ENCODE measurements at places on chromosomes 7 and 10. TPM values are rescaled to one million over a fixed set of nuclear protein-coding genes. Genes with fewer than 3 reads are reported as not detected.

The ZNF853 gene
- 1.5 TPM for polyA plus RNA-seq

The TBC1D12 gene
- polyA plus RNA-seq, result 2.9 TPM

The VIPR2 gene
- polyA plus RNA-seq, result not detected

The IQUB gene
- polyA plus RNA-seq, result not detected

The ATG9B gene
- 11.2 TPM for polyA plus RNA-seq

The POP7 gene
- polyA plus RNA-seq, result 48.6 TPM

The C7orf57 gene
- not detected for polyA plus RNA-seq

The MBL2 gene
- not detected for polyA plus RNA-seq

The CRYGN gene
- not detected for polyA plus RNA-seq

The GARS1 gene
- polyA plus RNA-seq, result 79.1 TPM

The CALML3 gene
- polyA plus RNA-seq, result not detected

The SEMA4G gene
- polyA plus RNA-seq, result not detected

The DEPP1 gene
- not detected for polyA plus RNA-seq

The GAD2 gene
- not detected for polyA plus RNA-seq

The DPYSL4 gene
- polyA plus RNA-seq, result not detected

The HPSE2 gene
- not detected for polyA plus RNA-seq

The CYP2C19 gene
- polyA plus RNA-seq, result not detected

The CAMK2G gene
- 7.2 TPM for polyA plus RNA-seq

The TUBB8 gene
- polyA plus RNA-seq, result 0.59 TPM

The OPN1SW gene
- polyA plus RNA-seq, result not detected

The MYH16 gene
- polyA plus RNA-seq, result not detected
